Activated CD8-positive, alpha-beta T cell treated with anti-CD3 and anti-CD28 coated beads for 36 hours (primary cell): ENCODE measurements at places on chromosomes 1 and 21. TPM values are rescaled to one million over a fixed set of nuclear protein-coding genes. Genes with fewer than 3 reads are reported as not detected.

The PRKAA2 gene
- not detected for total RNA-seq

The SLC25A34 gene
- 0.81 TPM for total RNA-seq

The CGN gene
- total RNA-seq = 1.9 TPM

The OR6K3 gene
- not detected for total RNA-seq

GRCh38 chr1:10870493-10871096 lies 74.1 kb upstream of the CASZ1 start:
- no peak for DNase-seq
- H3K27me3 ChIP-seq = peaks cover 44% of the 10 kb centered on the region
- no peak overlapping the region for H3K27ac ChIP-seq
- no peaks in the 10 kb centered on the region for H3K36me3 ChIP-seq
- peaks cover 9% of the 10 kb centered on the region for H3K4me1 ChIP-seq

DNA sequence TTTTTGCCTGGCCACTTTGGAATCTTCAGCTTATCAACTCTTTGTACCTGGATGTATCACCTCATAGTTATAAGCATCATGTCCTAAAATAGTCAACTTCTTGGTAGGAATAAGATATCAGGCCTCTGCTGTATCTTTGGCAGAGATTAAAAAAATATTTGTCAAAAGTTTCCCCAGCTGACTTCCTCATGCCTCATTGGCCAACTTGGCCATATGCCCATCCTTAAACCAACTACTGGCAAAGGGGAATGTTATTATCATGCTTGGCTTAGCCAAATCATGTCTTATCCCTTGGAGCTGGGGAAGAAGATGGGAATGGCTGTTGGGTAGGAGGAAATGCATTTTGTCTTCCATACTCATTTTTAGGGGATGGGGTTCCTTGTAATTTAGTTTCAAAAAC lies 23.4 kb downstream of the NFASC start:
- no peaks in the 10 kb centered on the region for H3K36me3 ChIP-seq
- DNase-seq = no peak
- H3K27me3 ChIP-seq = peaks cover 32% of the 10 kb centered on the region
- no peaks in the 10 kb centered on the region for H3K4me1 ChIP-seq
- no peak overlapping the region for H3K27ac ChIP-seq
- no peak overlapping the region for H3K4me3 ChIP-seq

DNA sequence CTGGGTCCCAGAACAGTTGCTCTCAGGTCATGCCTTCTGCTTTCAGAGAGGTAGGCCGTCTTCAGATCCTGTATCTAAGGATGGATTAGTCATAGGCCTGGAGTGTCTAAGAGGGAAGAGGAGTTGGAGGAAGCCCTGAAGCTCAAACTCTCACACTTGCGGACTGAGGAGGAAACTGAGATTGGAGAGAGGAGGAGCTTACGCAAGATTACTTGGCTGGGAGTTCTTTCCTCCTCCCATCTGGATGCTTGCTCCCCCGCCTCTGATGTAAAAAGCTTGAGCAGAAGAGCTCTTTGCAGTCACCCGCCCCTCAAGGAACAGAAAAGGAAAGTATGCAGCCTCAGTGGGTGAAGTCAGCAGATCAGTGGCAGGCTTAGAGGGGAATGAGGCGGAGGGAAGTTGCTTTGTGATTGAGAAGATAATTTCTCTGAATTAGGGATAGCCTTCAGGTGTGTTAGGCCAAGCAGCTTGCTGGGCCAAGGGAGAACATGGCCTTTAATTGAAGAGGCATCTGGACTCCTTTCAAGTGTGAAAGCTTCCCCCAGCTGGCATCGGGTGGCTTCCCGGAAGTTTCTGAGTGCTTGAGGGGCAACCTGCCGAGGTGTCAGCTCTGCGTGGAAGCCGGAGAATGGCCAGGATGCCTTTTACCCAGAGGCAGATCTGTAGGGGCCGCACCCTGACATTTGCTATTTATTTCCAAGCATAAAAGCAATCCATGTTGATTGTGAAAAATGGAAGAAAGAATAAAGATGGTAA lies 6.6 kb downstream of the ADORA1 start:
- no peak for DNase-seq
- H3K27ac ChIP-seq = no peak overlapping the region
- H3K27me3 ChIP-seq = peaks cover 9% of the 10 kb centered on the region
- H3K4me1 ChIP-seq = no peaks in the 10 kb centered on the region
- H3K36me3 ChIP-seq = no peaks in the 10 kb centered on the region
- no peak overlapping the region for H3K4me3 ChIP-seq

DNA sequence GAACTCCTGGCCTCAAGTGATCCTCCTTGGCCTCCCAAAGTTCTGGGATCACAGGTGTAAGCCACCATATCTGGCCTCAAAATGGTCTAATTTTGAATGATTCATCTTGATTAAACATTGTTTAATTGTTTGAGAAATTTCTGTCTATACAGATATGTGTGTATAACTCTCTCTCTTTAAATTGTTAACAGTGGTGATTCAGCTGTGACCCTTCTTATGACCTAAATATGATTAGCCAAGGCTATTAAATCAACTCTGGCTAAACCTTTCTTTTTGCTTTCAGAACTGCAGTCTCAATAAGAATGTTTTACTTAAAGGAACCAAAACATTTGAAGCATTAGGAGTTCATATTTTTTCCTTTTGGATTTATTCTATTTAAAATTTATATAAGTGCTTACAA lies 19.2 kb upstream of the B3GALT5 start:
- H3K27ac ChIP-seq = no peak overlapping the region
- no peaks in the 10 kb centered on the region for H3K36me3 ChIP-seq
- H3K4me3 ChIP-seq = no peak overlapping the region
- H3K27me3 ChIP-seq = no peaks in the 10 kb centered on the region

GRCh38 chr1:212254853-212255363 lies 30.3 kb upstream of the PPP2R5A start:
- H3K27me3 ChIP-seq = peaks cover 1% of the 10 kb centered on the region
- H3K27ac ChIP-seq = peak overlapping the region; percentile 78
- peak overlapping the region; percentile 51 for H3K4me3 ChIP-seq
- no peak for DNase-seq

DNA sequence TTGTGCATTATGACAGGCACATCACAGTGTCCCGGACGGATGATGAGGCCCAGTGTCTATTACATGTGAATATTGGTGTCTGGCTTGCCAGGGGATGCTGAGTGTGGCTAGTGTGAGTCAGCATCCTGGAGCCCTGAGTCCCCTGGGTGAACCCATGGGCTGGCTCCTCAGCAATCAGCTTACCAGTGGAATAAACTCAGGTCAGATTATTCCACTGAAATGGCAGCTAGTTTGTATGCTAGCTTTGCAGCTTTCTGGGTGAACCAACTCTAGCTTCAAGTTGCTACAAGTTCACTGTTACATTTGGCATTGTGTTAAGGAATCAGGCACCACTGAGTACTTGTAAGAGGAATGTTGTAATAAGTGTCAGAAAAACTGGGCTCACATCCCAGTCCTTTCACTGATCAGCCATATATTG lies 23.9 kb upstream of the RPTN start:
- H3K27me3 ChIP-seq = peaks cover 3% of the 10 kb centered on the region
- no peak overlapping the region for H3K4me3 ChIP-seq
- no peaks in the 10 kb centered on the region for H3K36me3 ChIP-seq

- no peaks in the 10 kb centered on the region for H3K36me3 ChIP-seq
- H3K4me1 ChIP-seq = no peaks in the 10 kb centered on the region
- H3K4me3 ChIP-seq = no peak overlapping the region
- H3K27ac ChIP-seq = no peak overlapping the region
Observed at GRCh38 chr1:20437640-20438039, 48.4 kb downstream of the CAMK2N1 start.
